ENCODE measurements at places on chromosomes 4 and X.
A peak's percentile ranks its signal among the peaks of the same experiment; 100 is the strongest.

DNA sequence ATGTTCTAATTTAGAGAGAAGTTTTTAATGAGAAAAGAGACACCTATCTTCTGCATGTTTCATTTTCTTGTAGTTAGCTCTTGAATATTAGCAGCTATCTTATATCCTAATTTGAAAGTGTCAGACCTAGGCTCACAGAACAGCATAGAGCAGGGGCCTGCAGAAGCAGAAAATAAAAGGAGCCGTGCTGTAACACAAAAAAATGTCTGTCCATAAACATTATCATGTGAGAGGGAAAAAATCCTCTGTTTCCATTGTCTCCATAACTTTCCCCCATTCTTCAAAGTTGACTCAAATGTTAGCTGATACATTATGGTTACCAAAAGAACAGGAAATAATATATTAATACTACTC, 329.2 kb upstream of the EPHA5 start:
- DNase-seq = no peak

DNA sequence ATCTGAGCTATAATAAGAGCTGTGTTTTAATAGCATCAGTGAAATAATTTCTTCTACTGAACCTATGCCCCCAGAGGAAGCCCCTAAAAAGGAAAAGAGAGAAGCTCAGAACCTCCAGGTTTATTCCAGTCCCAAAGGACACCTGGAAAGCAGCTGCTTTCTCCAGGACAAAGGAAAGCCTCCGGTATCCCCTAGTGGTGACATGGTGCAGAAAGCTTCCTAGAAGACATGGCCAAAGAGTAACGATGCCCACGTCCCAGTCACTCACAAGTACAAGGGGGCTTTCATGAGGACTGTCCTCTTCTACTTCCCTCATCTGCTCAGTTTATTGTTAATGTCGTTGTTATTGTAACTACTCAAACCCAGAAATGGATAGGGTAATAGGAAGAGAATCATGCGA, 343.9 kb downstream of the UNC5C start:
- DNase-seq = no peak

- no peak for DNase-seq
Observed at GRCh38 chrX:48815266-48815665, 11.0 kb upstream of the ERAS start.

- DNase-seq = no peak
Observed at GRCh38 chr4:74018771-74019170, 19.7 kb downstream of the CXCL3 start.

- no peak for DNase-seq
Observed at GRCh38 chr4:41339812-41340809, 83.4 kb downstream of the UCHL1 start.

DNA sequence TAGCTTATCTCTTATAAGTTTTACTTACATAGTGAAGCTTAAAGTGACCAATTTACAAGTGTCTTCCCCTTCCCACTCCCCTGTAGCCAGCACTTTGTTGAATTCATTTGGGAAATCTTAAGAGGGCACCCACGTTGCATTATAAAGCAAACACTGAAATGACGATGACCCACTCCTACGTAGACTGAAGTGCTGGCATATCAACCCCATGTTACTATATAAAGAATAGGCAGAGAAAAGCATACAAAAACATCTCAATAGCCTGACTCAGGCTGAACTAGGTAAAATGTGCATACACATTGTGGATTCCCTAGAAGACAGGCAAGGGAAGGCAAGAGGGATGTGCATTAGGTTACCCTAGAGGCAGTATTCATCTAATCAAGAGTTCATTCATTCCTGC, 313.4 kb downstream of the TENM3 start:
- peak; percentile 66 for DNase-seq

DNA sequence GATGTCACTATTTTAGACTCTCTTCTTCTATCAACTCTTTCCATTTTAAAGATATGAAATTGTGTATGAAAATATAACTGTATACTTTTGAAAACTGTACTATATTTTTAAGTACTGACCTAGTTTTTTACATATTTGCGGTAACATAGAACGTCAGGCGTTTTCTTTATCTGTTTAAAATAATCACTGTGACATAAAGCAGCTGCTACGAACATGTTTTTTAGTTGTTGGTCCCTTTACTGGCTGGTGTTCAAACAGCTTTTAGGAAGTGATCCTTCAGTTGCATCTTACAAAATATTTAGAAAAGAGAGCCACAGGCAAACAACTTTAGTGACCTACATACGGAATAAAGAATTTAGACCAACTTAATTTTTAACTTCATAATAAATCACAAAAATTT, 73.1 kb downstream of the METTL14 start:
- DNase-seq = no peak

- no peak for DNase-seq
Observed at GRCh38 chr4:110632506-110633357, 9.9 kb upstream of the PITX2 start.
